Right renal pelvis (tissue), 4 donors: ENCODE measurements at places on chromosomes 13 and 19. TPM values are rescaled to one million over a fixed set of nuclear protein-coding genes. Genes with fewer than 3 reads are reported as not detected.

- DNase-seq, result no peak
Measured at GRCh38 chr13:76832258-76832988, 53.8 kb downstream of the KCTD12 start.

DNA sequence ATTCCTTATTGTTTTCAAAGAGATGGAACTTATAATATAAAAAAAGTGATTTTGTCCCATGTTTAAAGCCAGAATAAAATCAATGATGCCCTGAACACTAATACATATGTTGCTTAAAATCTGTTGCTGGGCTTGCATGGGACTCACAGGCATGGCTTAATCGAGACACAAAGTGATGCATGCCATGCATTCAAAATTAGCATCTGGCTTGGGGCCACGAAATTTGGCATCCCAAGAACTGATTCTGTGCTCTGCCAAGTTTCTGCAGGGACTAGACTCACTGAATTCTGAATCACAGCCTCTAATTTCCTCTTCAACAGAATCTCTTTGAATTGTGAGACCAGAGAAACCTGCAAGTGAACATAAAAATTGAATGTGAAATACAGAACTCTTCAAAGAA, 109.2 kb downstream of the PCDH17 start:
- DNase-seq, result no peak

DNA sequence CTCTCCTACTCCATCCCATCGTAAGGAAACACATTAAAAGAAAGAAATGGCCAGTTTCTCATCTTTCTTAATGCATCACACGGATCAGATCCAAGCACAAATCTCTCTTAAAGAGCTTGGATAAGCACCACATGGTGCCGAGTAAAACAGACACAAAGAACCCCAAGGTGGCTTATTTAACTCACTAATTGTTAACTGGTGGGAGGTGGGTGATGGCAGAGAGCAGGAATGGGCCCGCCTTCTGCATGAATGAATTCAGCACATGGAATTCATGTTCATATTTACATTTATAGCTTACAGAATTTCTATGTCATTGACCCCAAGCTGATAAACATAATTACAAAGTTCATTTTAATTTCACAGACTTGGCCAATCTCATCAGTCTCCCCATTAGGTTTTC, 89.9 kb downstream of the MZT1 start:
- DNase-seq, result no peak

GRCh38 chr19:48329167-48329891, 4.0 kb downstream of the EMP3 start:
- DNase-seq, result no peak

- no peak for DNase-seq
Measured at GRCh38 chr13:102928941-102929675, 83.3 kb downstream of the ERCC5 start.

Gene KIR2DL4
- polyA plus RNA-seq, result not detected

Gene ZNF880
- polyA plus RNA-seq, result 23.0 TPM

Gene ENOX1
- 13.1 TPM for polyA plus RNA-seq

Gene RAP2A
- polyA plus RNA-seq, result 44.4 TPM

DNA sequence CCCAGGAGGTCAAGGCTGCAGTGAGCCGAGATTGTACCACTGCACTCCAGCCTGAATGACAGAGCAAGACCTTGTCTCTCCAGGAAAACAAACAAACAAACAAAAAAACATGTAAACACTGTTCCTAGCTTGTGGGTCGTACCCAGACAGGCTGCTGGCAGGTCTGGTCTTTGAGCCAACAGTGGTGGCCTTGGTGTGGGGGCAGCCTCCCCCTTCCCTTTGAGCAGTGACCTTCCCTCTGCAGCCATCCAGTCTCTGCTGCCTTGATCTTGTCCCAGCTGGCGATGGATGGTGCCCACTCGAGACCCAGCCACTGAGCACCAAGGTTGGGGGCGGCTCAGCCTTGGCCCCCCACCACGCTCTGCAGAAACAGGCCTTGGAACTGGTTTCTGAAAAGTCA, 143.3 kb downstream of the KDM4B start:
- DNase-seq, result no peak
